ENCODE measurements at places on chromosomes 4 and X. TPM values are rescaled to one million over a fixed set of nuclear protein-coding genes. Genes with fewer than 3 reads are reported as not detected.
A peak's percentile ranks its signal among the peaks of the same experiment; 100 is the strongest.

Gene MND1
- total RNA-seq: 8.5 TPM

Gene LGI2
- total RNA-seq: not detected

Gene TMEM271
- total RNA-seq: not detected

DNA sequence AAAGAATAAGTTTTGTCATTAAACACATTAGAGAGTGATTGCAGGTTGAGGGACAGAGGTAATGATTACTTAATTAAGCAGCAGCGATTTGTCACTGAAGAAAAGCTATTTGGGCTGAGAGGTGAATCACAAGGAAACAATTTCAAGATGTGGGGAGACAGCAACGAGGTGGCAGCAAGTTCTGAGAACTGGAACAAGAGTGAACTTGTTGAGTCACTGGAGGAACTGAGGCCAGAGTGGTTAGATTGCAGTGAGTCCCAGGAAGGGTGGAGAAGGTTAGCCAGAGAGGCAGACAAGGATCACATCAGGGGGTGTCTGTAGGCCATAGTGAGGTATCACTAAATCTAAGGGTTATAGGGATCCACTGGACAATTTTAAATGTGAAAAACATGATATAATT lies 57.9 kb upstream of the TMPRSS11A start:
- DNase-seq: peak; percentile 3

- peak; percentile 54 for DNase-seq
Observed at GRCh38 chrX:119236623-119237561, 807 bp downstream of the PGRMC1 start.

DNA sequence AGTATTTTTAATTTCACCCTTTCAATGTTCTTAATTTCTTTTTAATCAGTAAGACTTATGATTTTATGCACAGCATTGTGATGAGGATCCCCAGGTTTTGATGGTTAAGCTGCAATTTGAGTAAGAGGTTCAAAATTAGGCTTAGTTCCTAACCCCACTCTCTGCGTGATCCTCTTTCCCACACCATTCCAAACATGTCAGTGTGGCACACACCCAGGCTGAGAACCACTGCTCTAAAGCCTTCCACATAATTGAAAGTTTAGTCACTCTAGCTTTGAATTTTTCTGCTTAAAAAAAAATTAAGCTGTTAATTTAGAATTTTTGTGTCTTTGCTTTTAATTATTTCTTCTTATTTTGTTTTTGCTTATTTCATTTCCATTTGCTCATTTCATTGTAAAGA lies 68.8 kb upstream of the SLC7A11 start:
- peak; percentile 52 for DNase-seq

Gene ENAM
- total RNA-seq: 0.26 TPM

Gene ANKRD50
- 23.2 TPM for total RNA-seq

GRCh38 chrX:96446524-96446923 lies 238.1 kb upstream of the DIAPH2 start:
- no peak for DNase-seq

GRCh38 chr4:13698296-13698695 lies 70.8 kb upstream of the BOD1L1 start:
- no peak for DNase-seq

- DNase-seq: no peak
Observed at GRCh38 chrX:145609951-145610511, 207.6 kb upstream of the SLITRK2 start.

GRCh38 chr4:7806338-7807090 lies 133.1 kb downstream of the AFAP1 start:
- DNase-seq: no peak

GRCh38 chr4:184359888-184360287 lies 114.5 kb downstream of the IRF2 start:
- DNase-seq: no peak

Gene AP1S2
- total RNA-seq: 21.1 TPM

DNA sequence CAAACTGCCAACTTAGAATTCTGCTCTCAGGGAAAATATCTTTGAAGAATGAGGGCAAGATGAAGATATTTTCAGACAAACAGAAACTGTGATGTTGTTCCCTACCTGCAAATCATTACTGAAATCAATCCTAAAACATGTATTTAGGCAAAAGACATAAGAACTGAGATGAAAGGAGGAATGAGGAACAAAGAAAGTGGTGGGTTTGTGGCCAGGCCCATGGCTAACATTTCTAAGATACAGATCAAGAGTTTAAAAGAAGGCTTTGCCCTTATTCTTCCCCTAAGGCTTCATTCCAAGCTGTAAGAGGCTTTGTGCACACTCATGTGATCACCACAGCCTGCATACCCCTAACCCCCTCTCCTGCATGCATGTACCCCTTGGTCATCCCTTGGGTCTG lies 46.5 kb downstream of the ADGRG2 start:
- no peak for DNase-seq

GRCh38 chrX:118167361-118167760 lies 50.8 kb upstream of the KLHL13 start:
- DNase-seq: no peak
